ENCODE measurements at places on chromosomes 6 and 20.

DNA sequence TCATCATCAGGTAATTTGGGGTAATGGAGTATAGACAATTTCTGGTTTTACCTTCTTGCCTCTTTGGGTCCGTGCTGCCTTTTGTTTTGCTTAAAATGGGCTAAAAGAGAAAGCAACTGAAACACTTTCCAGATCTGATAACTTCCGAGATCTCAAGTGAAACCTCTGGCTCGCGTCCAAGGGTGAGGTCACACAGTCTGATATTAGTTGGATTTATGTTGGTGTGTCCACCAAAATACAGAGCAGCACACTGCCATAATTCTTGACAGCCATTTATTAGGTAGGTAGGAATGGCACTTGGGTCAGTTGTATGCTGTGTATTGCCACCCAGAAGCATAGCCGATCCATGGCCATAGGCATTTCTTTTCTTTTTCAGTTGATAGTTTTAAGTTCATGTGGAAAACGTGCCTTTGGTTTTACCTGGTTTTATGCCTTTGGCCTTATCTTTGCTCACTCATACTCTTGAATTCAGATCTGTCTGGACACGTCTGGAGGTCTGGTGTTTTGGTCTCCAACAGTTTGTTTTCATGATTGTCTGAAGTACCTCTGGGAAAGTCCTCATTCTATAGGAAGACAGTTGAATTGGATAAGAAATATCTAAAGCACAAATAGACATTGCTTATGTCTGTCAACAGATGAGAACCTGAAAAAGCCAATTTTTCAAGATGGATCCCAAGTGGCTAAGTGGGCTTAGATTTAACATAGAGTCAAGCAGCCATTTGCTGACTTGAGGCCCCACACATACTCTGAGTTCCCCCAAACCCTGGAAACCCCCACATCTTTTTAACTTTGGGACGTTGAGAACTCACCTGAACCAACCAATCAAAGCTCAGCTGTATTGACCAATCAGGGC, 320.8 kb downstream of the SOX4 start:
- no peak for DNase-seq

DNA sequence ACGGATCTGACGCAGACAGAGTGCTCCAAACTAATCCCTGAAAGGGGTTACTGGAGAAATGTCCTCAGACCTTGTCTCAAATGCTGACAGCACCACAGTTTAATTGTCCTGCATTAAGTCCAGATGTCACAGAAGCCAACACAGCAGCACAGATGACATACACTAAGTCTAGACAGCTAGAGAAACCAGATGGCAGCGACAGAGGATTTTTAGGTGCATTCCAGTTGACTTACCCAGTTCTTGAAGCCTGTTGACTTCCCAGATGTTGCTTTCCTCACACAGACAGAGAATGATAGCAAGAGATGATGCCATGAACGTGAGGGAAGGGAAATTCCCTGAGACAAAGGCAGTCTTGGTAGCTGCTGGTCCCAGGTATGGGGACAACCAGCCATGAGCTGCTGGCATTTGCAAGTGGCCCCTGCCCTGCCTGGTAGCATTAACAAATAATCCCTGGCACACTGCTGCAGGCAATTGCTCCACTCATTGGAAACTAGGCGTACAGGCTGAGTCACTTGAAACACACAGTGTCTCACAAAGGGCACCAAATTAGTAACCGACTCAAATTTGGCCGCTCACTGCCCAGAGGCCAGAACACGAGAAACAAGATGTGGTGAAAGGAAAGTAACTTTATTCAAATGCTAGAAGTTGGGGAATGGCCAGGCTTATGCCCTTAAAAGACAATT, 52.2 kb downstream of the ADGB start:
- DNase-seq: no peak

DNA sequence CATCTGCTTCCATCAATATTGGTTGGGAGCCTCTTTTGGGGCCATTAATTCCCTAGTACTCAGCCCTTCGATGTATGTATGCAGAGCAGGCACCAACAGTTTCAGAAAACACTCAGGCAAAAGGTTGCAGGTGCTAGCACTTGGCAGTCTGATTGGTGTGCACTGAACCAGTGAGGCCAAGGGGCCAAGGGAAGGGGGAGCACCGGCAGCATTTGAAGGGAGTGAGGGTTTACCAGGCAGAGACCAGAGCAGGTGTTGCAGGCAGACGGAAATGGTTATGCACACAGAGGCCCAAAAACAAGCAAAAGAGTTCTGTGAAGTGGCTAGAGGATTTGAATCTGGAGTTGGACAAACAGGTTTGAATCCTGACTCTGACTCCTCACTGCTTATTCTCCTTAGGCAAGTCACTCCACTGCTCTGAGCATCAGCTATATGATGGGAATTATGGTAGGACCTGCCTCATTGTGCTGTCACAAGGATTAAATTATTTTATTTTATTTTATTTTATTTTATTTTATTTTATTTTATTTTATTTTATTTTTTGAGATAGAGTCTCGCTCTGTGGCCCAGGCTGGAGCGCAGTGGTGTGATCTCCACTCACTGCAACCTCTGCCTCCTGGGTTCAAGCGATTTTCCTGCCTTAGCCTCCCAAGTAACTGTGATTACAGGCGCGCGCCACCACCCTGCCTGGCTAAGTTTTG, 58.1 kb upstream of the SHLD1 start:
- no peak for DNase-seq

DNA sequence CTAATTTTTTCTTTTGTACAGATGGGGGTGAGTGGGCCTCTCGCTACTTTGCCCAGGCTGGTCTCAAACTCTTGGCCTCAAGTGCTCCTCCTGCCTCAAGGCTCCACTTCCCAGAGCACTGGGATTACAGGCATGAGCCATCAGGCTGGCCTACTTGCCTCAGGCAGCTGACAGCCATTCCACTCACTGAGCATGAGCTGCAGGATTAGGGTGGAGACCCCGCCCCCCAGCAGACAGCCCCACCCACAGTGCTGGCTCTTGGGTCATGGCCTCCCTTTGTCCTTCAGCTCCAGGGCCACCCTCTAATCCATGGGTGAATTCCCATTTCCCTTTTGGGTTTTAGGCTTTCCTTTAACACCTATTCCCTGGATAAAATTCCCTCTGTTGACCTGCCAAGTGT, 82.1 kb downstream of the BFSP1 start:
- DNase-seq: no peak

DNA sequence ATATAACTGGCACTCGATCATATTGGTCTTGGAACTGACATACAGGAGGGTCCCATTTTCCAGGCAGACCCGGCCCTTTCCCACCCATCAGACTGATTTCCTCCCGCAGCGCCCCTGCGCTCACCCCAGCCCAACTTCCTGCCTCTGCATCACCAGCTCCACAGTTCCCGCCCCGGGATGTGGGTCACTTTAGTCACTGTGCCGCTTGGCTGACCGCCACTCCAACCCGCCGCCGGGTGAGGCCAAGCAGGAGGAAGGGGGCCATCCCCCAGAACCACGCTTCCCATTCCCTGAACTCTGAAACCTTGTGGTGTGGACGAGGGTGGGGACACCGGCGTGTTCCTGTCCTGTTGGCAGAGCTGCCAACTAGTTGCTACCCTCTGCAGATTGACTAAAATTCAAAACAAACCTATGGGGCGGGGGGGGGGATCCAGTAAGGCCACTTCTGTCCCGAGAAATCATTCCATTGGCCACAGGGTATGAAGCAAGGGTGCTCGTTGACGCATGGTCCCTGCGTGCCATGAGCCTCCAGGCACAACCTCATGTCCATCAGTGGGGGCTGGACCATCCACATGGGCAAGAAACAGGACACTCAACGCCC, 12.3 kb downstream of the TGM2 start:
- DNase-seq: no peak

GRCh38 chr6:161104966-161105365, 113.4 kb downstream of the MAP3K4 start:
- DNase-seq: no peak

DNA sequence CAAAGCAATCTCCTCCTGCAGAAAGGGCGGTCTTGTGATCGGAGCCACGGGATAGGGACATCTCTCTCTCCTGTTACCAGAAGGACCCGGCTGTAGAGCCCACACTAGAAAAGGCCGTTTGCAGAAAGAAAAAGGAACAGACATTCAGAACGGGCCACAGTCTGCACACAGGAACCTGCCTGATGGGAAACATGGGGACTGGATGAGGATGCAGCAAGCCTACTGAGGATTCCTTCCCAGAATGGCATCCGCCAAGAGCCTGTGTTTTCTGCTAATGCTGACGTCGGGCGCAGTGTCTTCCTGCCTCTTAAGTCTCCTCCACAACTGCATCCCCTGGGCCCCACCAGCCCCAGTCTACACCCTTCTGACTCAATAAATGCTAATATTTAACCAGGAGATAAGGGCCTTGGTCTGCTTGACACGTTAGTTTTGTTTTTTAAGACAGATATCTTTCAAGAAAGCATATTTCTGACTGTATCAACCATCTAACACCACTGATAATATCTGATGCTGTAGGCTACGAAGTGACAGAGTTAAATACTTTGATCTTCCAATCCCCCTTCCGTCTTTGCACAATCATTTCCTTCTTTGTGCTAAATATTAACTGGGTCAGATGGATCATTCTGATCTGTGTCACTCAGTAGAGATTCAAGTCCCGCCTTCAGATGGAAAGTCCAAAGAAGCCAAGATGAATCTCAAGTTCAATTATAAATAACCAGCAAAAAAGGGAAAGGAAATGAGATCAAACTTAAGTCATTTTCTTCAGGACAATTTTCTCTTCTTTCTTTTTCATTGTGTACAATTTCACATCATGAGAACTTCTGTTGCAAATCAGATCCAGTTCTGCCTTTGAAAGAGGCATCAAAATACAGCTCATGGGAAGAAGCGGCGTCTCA, 20.7 kb downstream of the FAM50B start:
- DNase-seq: no peak

GRCh38 chr20:59932616-59933295, 681 bp downstream of the SYCP2 start:
- DNase-seq: no peak

- no peak for DNase-seq
Measured at GRCh38 chr6:127290391-127291265, 24.0 kb downstream of the RNF146 start.

DNA sequence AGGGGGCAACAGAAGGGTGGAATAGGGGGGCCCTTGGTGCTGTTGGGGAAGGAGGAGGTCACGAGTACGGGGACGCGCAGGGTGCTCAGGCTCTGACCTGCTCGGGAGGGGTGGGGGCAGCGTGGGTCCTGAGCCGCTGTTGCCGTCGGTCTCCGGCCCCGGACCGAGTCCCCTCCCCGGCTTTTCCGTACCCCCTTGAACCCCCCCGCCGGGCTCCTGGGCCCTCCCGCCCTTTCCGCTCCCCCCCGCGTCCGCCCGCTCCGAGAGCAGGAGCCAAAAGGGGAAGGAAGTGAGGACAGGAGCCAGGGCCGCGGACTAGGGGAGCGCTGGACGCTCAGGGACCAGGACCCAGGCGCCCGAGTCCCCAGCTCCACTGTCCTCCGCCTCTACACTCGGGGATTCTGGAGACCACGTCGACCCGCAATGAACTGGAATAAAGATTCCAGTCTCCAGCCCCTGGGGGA, at the start of gene RGL2:
Gene RGL2 (minus strand): TSS at position 170 of the 464 bp plus-strand sequence. CDS start 332 bp downstream, outside the sequence.
- DNase-seq: no peak

GRCh38 chr6:73696966-73697655, 1.1 kb downstream of the CD109 start:
- DNase-seq: no peak

- DNase-seq: no peak
Measured at GRCh38 chr6:26271668-26272024, 93.4 kb upstream of the BTN3A2 start.

DNA sequence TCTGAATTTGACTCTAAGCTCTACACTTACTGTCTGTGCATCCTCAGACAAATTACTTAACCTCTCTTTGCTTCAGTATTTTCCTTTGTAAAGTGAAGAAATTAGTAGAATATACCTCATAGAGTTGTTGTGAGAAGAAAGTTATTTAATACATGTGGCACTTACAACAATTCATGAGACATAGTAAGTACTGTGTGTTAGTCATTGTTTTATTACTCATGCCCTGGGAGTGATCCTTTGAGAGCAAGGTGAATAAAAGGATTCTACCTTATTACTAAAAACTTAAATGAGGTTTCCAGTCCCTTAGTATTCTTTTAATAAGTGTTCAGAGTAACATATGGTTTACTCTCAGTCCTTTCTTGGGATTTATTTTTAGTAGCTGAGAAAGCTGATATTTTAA, 233.6 kb upstream of the MAP3K7 start:
- DNase-seq: no peak

- no peak for DNase-seq
Measured at GRCh38 chr20:62824476-62825332, 7.9 kb downstream of the COL9A3 start.

GRCh38 chr6:55011034-55011433, 163.3 kb upstream of the HCRTR2 start:
- DNase-seq: no peak

Data from NCI-H1930 (cell line).